ENCODE measurements at places on chromosomes 7 and 10. TPM values are rescaled to one million over a fixed set of nuclear protein-coding genes. Genes with fewer than 3 reads are reported as not detected.

MOGAT3 gene
- not detected for total RNA-seq

VKORC1L1 gene
- 18.7 TPM for total RNA-seq

ADARB2 gene
- total RNA-seq, result not detected

TEX47 gene
- not detected for total RNA-seq

DNA sequence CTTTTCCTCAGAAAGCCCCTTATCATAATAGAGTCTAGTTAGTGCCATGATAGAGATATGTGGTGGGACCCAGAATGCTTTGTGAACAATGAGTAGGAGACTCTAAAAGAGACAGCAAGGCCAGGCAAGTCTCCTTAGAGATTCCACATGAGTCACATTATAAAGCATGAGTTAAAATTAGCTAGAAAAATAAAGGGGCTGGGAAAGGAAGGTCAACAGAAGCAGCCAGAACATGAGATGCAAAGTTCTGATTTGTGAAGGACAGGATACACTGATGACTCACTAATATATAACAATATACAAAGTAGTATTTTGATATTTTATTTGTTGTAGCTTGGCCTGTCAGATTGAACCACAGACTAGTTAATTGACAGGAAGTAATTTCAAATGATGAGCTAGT, 25.3 kb upstream of the SNX13 start:
- DNase-seq, result no peak

GRCh38 chr7:155752756-155753445, 59.4 kb downstream of the SHH start:
- DNase-seq, result no peak

DNA sequence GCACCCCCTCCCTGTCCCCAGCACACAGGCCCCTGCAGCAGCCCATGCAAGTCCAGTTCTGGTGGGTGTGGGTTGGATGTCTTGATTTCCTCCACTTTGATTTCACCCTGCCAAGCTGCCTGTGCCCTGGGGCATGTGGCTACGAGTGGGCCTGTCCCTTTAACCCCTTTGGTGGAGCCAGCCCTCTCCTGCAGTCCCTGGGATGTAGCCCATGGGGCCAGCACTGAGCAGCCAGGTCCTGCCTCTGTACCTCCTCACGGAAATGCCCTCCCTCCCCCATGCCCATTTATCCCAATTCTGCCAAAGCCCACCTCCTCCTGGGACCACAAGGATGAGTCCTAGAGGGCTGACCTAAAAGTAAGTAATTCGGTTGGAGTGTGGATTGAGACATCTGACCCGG, 11.9 kb downstream of the COL13A1 start:
- DNase-seq, result no peak

DNA sequence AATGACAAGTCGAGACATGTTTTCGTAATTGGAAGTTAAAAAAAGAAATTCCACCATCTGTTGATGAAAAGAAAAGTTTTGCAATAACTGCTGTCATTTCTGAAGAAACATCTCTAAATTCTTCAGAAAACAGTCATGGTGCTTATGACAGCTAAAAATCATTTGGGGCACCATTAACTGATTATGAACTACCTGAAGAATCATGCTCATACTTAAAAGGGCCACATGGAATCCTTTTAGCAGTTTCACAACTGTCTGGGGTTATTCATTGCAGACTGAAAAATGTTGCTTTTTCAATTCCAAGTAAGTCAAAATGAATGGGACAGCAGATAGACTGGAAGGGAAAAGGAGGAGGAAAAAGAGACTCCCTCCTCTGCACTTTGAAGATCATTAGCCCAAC, 134.2 kb downstream of the CHN2 start:
- DNase-seq, result no peak

DNA sequence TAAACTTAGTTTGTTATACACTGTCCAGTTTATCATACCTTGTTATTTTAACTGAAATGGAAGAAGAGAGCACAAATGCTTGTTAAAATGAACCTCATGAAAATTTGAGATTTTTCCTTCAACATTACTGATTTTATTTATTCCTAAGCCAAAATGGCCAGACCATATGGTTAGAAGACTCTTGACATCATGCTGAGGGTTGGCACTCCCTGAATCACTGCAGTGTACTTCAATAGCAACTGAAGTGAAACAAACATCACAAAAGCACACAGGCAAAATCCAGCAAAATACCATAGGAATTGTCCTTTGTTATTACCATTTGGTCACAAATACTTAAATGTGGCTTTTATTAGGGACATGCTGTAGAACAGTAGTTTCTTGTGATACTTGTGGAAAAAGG, 347.8 kb downstream of the NXPH1 start:
- no peak for DNase-seq

DNA sequence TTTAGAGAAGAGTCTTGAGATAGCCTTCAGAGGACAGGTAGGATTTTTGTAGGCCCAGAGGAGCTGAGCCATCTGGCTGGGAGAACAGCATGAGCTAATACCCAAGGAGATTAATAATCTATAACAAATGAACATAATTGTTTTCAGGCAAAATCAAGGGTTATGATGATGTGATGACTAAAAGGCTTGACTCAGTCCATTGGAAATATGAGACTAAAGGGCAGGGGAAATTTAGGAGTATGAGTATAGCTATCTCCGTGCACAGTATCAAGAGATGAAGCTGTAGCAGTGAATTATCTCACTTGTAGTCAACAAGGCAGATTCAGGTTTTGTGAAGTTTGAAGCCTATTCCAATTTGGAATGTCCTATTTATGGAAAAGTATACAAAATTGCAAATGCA, 40.1 kb downstream of the CSTF2T start:
- no peak for DNase-seq

Measured in activated naive CD8-positive, alpha-beta T cell treated with anti-CD3 and anti-CD28 coated beads for 36 hours (primary cell).